ENCODE measurements at places on chromosomes 12 and 14.

- DNase-seq, result no peak
These were observed 49.8 kb downstream of the RIN3 start for GRCh38 chr14:92563359-92563758.

- no peak for DNase-seq
These were observed 12.5 kb downstream of the SYT10 start for GRCh38 chr12:33427071-33427470.

DNA sequence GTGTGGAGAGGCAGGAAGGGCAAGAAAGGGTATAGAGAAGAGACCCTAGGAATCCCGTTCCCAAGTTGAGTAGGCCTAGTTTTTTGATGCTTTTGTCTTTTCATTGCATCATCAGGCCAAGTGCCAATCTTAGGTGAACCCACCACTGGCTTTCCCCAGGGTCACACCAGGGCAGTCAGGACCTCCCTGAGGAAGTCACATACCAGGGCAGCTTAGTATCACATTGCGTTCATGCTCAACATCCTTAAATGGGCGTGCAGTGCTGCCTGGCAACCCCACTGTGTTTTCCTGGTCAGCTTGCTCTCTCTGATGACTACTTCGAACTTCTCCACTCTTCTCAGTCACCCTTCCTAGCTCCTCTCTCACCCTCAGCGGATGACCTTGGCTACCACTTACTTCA is 9.0 kb downstream of the ASIC1 start:
- no peak for DNase-seq

GRCh38 chr12:46404225-46404631 is 31.7 kb upstream of the SLC38A2 start:
- DNase-seq, result no peak

DNA sequence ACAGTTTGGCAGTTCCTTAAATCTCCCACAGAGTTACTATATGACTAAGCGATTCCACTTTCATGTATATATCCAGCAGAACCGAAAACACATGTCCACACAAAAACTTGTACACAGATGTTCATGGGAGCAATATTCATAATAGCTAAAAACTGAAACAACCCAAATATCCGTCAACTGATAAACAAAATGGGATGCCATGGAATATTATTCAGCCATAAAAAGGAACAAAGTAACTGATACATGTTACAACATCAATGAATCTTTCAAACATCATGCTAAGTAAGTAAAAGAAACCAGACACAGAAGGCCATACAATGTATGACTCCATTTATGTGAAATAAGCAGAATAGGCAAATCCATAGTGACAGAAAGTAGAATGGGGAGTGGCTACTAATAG is 80.2 kb upstream of the GPHB5 start:
- DNase-seq, result no peak

All from CD4-positive, alpha-beta T cell treated with Interleukin-6 at 100 ng/mL for 8 hours (primary cell).